ENCODE measurements at places on chromosomes 2 and 18.

DNA sequence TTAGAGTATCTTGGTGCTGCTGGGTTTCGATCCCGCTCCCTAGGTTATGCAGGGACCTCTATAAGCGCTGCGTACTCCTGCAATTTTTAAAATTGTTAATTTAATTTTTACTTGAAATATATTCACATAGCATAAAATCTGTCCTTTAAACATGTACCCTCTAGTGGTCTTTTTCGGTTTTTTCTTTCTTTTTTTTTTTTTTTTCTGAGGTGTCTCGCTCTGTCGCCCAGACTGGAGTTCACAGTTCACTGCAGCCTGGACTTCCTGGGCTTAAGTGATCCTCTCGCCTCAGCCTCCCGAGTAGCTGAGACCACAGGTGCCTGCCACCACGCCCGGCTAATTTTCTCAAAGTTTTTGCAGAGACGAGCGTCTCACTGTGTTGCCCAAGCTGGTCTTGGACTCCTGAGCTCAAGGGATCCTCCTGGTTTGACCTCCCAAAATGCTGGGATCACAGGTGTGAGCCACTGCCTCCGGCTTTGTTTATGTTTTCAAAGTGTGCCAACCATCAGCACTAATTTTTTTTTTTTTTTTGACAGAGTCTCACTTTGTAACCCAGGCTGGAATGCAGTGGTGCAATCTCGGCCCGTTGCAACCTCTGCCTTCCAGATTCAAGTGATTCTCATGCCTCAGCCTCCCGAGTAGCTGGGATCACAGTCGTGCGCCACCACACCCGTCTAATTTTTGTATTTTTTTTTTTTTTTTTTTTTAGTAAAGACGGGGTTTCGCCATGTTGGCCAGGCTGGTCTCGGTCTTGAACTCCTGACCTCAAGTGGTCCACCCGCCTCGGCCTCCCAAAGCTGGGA is 585 bp upstream of the MOB1A start:
- DNase-seq: no peak

DNA sequence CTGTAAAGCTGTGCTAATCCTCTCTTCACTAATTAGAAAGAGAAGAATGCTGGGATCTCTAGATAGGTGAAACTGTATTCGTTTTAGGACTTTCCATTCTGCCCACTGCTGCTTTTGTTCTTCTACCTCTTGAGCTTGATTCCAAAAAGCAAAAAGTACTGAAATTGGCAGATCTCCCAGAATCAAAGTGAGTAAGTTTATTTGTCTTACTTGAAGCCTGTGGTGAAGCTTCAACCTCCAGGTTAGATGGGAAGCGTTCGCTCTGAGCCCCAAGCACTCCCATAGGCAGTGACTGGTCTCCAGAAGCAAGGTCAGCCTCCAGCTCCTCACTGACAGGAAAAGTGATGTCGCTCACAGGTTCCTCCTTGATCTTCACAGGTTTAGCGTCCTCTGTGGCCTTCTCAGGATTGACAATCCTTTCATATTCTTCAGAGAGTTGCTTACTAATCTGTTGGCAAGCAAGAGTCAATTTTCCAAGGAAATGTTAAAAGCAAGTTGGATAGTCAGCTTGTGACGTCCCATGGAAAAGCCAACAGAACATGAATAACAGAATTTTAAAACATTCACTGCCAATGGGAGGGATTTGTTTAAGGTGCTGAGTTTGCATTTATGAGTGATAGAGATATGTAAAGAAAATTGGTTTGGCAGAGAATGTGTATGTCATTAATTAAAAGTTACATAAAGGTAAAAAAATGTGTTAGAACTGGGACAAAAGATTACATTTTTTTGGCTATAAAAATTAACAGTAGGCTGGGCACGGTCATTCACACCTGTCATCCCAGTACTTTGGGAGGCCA is 8.1 kb downstream of the SUPT7L start:
- DNase-seq: no peak

DNA sequence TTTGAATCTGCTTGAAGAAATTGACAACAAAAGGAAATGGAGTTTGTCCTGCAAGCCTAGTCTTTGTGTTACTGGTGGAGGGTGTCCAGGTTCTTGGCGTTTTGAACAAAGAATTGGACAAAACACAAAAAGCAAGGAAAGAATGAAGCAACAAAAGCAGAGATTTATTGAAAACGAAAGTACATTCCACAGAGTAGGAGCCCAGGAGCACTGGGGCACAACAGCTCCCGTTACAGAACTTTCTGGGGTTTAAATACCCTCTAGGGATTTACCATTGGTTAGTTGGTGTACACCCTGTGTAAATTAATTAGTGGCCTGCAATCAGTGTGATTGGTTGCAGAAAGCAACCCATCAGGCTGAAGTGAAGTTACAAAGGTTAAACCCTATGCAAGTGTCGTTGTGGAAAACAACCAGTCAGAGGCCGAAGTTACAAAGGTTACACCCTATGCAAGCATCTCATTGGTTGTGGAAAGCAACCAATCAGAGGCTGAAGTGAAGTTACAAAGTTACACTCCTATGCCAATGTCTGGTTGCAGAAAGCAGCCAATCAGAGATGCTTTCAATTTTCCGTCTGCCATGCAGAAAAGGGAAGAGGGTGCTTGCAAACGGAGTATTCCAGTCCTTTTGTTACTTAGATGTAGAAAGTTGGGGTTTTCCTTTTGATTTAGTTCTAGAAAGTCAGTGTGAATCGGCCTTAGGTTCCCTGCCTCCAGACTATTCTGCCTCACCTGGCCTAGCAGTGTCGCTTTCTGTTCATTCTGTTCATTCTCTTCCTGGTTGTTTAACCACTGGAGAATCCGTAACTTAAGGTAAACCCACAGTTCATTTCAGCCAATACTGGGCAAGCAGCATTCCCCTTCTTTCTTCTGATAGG is 47.6 kb upstream of the PTH2R start:
- no peak for DNase-seq

- no peak for DNase-seq
Measured at GRCh38 chr18:58666176-58666575, 5.1 kb upstream of the MALT1 start.

DNA sequence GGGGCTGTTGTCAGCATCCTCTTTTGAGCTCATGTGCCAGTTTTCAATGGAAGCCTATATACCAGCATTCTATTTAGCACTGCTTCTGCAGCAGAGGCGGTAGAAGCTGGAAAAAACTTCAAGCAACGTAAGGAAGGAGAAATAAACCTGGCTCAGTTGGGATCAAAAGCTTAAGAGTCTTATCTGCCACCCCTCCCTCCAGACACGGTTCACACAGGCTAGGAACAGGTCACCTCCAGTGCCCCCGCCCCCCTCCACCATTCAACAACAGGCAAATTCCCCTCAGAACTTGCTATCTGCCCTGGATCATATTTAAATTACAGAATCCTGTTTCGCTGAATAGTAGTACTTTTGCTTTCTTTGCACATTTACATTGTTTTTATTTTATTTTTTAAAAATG is 384.8 kb upstream of the PKDCC start:
- no peak for DNase-seq

GRCh38 chr2:172480301-172481218 is 53.2 kb downstream of the ITGA6 start:
- DNase-seq: peak; percentile 23

GRCh38 chr2:152920846-152921245 is 202.4 kb downstream of the ARL6IP6 start:
- no peak for DNase-seq

DNA sequence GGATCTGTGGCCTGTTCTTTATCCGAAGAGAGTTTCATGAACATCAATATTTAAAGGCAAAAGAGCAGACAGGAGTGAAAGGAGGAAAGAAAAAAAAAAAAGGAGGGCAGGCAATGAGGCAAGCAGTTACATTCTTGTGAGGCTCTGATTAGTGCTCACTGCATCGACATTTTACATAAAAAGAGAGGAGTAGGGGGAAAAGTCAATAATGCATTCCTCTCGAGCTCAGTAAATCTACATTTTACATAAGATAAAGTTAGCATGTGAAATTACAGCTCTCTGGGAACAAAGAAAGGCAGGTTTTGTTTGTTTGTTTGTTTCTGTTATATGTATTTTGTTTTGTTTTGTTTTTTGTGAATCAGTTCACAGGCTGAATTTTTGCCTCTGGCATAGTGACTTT is 187.1 kb upstream of the ARL4C start:
- DNase-seq: no peak

GRCh38 chr18:62977512-62977911 is 262.2 kb downstream of the PHLPP1 start:
- DNase-seq: no peak

DNA sequence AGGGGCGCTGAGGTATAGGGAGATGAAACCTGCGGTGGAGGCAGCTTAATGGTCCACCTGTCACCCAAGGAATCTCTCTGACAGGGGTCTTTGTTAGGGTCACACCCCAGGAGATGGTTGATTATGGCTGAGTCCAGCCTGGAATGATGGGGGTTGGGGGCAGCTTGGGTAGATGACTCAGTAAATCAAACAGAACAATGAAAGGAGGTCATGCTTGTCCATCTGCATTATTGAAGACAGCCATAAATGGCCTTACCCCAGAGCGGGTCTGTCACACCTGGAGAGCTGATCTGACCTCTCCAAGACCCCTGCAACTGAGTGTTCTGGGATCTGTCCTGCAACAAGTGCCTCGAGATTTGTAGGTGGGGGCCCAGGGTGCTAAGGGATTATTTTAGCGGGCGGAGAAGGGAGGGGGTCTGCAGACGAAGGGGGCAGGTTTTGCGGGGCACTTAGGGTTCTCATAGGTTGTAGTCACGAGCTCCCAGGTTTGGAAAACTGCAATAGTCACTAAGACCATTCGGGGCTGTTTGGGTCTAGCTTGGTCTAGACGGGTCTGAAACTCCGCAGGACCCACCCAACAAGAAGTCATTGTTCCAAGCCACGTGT is 771 bp upstream of the IGFBP2 start:
- no peak for DNase-seq

- DNase-seq: no peak
Measured at GRCh38 chr2:38074058-38074763, 1.7 kb downstream of the CYP1B1 start.

DNA sequence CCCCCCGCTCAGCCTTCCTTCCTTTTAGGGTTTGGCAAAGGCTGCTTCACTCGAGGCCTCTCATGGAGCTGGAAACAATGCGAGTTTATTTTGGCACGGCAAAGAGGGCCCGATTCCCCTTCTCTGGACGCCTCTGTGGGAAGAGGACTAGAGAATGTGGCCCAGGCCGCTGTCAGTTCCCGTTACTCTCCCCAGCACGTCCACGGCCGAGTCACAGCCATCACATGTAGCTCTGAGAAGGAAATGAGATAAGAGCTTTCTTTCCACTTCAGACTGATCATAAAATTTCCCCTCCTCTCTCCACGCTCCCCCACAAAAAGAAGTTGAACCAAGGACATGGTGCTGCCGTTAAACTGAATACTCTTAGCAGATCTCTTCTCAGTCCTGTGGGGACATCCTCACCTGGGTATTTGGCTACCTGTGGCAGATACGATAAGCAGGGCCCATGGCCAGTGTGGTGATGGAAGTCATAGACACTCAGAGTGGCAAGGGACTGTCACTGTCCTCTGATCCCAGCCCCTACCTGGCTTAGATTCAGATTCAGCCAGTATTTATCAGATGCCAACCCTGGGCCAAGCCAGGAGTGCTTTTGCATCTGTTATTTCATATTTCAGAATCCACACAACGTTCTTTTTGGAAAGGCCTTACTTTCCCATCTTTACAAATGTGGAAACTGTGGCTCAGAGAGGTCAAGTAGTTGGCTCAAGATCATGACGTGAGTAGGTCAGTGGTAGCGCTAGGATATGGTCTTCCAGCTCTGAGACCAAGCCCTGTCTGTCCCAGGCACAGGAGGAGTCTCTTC is 101.2 kb downstream of the MCFD2 start:
- no peak for DNase-seq

DNA sequence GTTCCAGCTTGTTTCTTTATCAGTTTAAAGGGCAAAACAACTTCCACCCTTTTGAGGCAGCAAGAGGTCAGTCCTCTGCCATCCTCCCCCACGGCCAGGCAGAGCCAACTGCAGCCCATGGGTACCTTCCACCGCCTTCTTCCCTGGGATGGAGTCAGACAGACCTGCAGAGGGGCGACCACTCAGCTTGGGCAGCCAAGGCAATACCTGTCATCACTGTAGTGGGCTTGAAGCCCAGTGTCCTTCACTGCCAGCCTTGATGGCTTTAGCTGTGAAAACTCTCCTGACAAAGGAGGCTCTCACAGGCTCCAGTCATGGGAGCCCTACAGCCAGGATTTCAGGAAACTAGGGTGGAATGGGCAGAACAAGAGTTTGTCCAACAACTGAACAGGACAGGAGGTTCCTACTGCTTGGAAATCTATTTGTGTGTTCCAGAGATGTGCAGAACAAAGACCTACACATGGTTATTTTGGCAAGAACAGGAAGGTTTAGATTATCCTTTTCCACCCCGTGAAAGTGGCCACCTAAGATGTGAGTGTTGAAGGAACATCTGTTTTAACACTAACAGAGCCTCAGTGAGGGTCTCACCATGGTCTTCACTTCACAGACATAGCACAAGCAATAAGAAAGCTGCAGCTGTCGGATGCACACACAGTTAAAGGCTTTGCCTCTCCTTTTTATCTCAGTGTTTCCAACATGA is 93.9 kb upstream of the RMDN2 start:
- no peak for DNase-seq

DNA sequence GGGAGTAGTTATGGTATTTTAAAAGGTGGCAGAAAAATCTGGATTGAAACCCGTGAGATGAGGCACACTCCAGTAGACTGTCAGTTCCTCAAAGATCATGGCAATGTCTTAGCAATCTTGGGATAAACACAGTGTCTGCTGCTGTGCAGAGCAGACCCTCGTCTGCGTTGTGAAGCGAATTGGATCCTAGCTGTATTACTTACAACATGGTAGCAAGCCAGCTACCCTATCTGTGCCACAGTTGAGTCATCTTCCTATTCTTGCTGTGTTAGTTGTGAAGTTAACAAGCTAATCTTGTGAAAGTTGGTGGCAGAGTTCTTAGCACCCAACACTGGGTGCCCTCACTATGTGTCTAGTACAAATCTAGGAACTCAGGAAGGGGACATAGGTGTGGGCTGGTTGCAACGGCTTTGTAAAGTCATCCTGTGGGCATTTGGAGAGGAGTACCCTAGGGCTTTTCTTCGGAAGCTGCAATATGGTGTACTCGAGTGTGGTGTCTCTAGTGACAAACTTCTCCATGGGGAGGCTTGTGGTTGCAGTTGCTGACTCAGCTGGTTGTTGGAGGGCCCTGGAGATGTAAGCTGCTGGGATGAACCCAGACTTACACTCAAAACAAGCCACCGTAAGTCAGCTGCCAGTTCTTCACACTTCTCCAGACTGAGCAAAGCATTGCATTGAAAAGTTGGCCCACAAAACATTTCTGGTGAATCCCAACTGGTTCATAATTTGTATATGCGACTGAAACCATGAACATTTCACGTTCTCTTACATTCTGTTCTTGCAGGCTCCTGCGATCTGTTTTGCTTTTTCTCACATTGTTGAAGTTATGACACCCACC is 61.5 kb downstream of the ADCYAP1 start:
- no peak for DNase-seq

GRCh38 chr2:149543845-149544244 is 43.7 kb downstream of the MMADHC start:
- DNase-seq: no peak

DNA sequence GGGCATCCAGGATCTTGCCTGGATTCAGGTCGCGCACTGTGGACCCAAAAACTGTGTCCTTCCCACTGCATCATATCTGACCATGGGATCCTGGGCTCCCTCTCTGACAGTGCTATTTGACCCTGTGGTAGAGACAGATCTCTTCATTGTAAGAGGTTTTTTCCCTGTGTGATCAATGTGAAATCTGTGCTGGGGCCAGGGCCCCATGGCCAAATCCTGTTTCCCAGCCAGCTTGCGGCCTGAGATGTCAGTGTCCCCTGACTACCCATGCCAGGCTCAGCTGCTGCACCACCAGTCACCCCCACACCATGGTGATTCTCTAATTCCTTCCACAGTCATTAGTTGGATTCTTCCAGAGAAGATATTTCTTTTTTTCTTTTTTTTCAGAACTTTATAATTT is 3.5 kb downstream of the PRLH start:
- DNase-seq: no peak
